Kidney (tissue), 22 donors: ENCODE measurements at places on chromosomes 3 and 15. TPM values are rescaled to one million over a fixed set of nuclear protein-coding genes. Genes with fewer than 3 reads are reported as not detected.

- DNase-seq = no peak
- H3K4me1 ChIP-seq = peaks cover 5% of the 10 kb centered on the region
- no peak overlapping the region for H3K27ac ChIP-seq
- H3K36me3 ChIP-seq = no peaks in the 10 kb centered on the region
These were observed 84.1 kb downstream of the MEIS2 start for GRCh38 chr15:37016231-37016630.

GRCh38 chr15:70605606-70606410, 157.6 kb downstream of the UACA start:
- H3K27ac ChIP-seq = no peak overlapping the region
- H3K4me3 ChIP-seq = no peak overlapping the region
- no peaks in the 10 kb centered on the region for H3K27me3 ChIP-seq
- no peaks in the 10 kb centered on the region for H3K36me3 ChIP-seq

GRCh38 chr3:46455231-46456115, 9.2 kb downstream of the LTF start:
- H3K36me3 ChIP-seq = no peaks in the 10 kb centered on the region
- no peak for DNase-seq
- no peaks in the 10 kb centered on the region for H3K4me1 ChIP-seq
- no peaks in the 10 kb centered on the region for H3K27me3 ChIP-seq
- no peak overlapping the region for H3K4me3 ChIP-seq

The SPCS1 gene
- polyA plus RNA-seq = 265 TPM

GRCh38 chr3:14472471-14473351, 67.4 kb downstream of the GRIP2 start:
- DNase-seq = peak; percentile 37
- peaks cover 43% of the 10 kb centered on the region for H3K4me1 ChIP-seq
- H3K4me3 ChIP-seq = no peak overlapping the region
- H3K27ac ChIP-seq = peak overlapping the region; percentile 79
- H3K27me3 ChIP-seq = no peaks in the 10 kb centered on the region

DNA sequence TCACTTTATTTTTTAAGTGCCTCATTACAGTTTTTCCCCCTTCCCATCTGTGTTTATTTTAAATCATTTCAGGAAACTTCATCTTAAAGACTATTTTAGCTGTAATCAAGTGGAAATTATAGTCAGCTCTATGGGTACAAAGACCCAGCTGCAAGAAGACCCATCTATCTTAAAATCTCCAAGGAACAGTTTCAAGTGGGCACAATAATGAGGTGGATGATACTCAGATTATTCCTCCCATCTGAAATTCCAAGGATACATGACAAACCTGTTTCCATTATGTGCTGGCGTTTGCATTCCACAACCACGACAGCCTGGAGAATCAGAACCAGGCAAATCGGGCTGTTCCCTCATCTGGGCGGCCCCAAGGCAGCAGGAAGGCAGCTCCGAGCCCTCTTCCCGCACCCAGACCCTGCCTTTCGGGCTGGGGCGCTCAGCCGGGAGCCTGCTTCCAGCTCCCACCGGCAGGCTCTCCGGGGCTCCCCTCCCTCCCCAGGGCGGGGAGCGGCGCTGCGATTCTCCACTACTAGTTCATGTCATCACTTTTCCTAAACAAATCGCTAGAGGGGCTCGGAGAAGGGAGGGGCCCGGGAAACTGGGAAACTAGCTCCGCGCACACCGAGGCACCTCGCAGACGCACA, at the start of gene MGLL:
Gene MGLL, minus strand, starts transcription at position 475 of the 641 bp plus-strand sequence. Its CDS starts 197 bp downstream, at position 278.
- peak within 1 kb of the TSS; percentile 32 for H3K27ac ChIP-seq
- DNase-seq = peak; percentile 75
- peaks cover 30% of the 10 kb centered on the region for H3K4me1 ChIP-seq
- no peaks in the 10 kb centered on the region for H3K27me3 ChIP-seq
- no peaks in the 10 kb centered on the region for H3K36me3 ChIP-seq

DNA sequence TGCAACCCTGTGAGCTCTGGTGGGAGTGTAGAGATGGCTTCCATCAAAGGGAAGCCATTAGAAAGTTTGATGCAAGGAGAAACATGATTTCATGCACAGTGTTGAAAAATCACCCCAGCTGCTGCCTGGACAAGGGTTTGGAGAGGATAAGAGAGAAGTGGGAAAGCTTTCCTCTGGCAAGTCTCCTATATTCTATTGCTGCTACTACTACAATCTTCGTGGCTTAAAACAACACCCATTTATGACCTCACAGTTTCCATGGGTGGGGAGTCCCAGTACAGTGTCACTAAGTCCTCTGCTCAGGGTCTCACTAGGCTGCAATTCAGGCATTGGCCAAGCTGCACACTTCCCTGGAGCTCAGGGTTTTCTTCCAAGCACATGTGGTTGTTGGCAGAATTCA, 229.3 kb downstream of the TAFA4 start:
- no peaks in the 10 kb centered on the region for H3K27me3 ChIP-seq
- H3K4me3 ChIP-seq = no peak overlapping the region
- DNase-seq = no peak
- H3K4me1 ChIP-seq = no peaks in the 10 kb centered on the region
- no peaks in the 10 kb centered on the region for H3K36me3 ChIP-seq

- H3K27ac ChIP-seq = no peak overlapping the region
- no peaks in the 10 kb centered on the region for H3K4me1 ChIP-seq
- no peak overlapping the region for H3K4me3 ChIP-seq
- peak; percentile 61 for DNase-seq
These were observed 57.6 kb upstream of the NEO1 start for GRCh38 chr15:72994534-72995177.

DNA sequence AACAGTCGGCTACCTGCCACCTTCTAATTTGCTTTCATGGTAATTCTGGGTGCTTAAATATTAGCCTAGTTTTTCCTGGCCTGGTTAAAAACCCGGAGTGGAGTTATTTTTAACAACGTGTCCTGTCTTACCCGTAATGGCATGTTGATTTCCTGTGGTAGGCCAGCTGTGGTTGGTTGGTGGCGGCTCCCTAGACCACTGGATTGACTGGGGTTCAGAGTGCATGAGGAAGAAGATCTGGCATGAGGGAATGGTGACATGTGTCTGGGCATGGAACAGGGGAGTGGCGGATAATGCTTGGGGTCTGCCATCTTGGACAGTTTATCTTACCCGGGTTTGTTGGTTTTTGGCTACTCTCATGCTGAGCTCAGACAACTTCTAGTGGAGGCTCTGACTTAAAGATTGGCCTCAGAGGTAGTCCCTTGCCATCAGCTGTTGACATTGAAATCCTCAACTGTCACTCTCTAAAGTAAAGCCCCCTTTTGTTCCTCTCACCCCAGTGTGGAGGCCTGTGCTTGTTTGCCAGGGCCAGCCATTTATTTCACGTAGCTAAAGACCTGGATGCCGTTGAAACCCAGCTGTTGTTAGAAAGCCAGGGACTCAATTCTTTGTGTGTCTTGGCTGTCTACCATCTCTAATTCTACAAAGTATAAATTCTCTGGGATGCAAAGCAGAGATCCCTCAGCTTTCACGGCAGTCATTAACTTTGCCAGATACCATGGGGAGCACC, 81.6 kb downstream of the DNASE1L3 start:
- no peaks in the 10 kb centered on the region for H3K4me1 ChIP-seq
- DNase-seq = peak; percentile 30
- H3K4me3 ChIP-seq = no peak overlapping the region

The SLC24A1 gene
- 4.9 TPM for polyA plus RNA-seq

DNA sequence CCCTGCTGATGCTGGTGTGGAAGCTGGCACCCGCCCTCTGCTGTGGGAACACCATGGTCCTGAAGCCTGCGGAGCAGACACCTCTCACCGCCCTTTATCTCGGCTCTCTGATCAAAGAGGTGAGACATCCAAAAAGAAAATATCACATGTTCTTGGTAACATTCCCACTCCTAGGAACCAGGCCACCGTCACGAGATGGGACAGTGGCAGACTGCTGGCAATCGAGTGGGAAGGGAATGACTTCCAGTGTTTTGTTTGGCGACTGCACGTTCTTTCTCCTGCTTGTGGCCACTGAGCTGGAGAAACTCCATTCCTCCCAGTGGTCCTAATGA, 14.3 kb downstream of the ALDH1A3 start:
- H3K4me1 ChIP-seq = no peaks in the 10 kb centered on the region
- H3K27me3 ChIP-seq = no peaks in the 10 kb centered on the region
- DNase-seq = no peak
- no peaks in the 10 kb centered on the region for H3K36me3 ChIP-seq
- no peak overlapping the region for H3K27ac ChIP-seq
- H3K4me3 ChIP-seq = no peak overlapping the region

GRCh38 chr3:181425074-181425473, 286.7 kb upstream of the SOX2 start:
- no peaks in the 10 kb centered on the region for H3K4me1 ChIP-seq
- no peak overlapping the region for H3K27ac ChIP-seq
- no peak overlapping the region for H3K4me3 ChIP-seq
- no peaks in the 10 kb centered on the region for H3K36me3 ChIP-seq
- DNase-seq = no peak

DNA sequence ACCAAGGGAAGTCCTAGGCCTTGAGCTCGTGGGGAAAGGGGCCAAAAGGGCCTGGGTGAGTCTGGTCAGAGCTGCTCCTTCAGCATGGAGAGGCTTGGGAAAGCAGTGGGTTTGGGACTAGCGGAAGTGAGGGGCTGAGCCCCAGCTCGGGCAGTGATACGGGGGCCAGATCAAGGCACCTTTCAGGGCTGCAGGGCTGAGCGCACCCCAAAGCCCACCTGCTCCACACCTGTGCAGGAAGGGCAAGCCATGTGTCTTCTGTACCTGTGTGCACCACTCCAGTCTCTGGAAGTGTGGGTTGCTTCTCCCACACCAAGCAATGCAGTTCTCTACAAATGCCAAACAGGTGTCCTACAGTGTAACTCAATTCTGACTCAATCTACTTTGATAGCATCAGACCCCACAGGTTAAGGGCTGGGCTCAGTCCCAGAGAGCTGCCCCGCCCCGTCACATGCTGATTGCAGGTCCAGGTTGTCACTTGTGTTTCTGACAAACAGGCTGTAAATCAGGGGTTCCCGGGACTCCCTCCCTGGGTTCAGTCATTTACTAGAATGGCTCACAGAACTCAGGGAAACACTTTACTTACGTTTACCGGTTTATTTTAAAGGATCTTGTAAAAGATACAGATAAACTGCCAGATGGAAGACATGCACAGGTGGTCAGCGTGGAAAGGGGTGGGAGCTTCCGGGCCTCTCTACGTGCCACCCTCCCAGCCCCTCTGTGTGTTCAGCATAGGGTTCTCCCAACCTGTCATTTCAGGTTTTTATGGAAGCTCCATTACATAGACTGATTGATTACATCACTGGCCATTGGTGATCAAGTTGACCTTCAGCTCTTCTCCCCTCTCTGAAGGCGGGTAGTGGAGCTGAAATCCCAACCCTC, 28.8 kb upstream of the KLF13 start:
- no peak overlapping the region for H3K4me3 ChIP-seq
- H3K27me3 ChIP-seq = no peaks in the 10 kb centered on the region
